Hematopoietic multipotent progenitor cell treated with erythropoietin and hydrocortisone succinate and interleukin-3 and kit ligand, for 17 days (in vitro differentiated cells): ENCODE measurements at places on chromosomes 1 and 21.

GRCh38 chr1:39116860-39117728, 87.4 kb upstream of the MACF1 start:
- no peak for DNase-seq

DNA sequence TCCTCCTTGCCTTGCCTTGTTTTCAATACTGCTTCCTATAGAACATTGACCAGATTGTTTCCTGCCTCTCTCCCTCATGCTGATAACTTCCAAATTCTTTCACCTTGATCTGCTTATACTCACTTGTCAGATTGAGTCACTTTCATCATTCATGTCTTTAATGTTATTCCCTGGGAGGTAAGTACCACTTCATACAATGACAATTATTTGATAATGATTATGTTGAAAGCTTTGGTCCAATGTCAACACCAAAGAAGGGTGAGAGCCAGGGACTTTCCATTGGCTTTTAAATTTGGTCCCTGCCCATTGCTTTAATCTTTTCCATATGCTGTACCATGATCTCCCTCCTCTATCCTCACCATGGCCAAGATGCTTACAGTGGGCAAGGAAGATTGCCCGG, 137.4 kb downstream of the SYT2 start:
- DNase-seq: no peak

DNA sequence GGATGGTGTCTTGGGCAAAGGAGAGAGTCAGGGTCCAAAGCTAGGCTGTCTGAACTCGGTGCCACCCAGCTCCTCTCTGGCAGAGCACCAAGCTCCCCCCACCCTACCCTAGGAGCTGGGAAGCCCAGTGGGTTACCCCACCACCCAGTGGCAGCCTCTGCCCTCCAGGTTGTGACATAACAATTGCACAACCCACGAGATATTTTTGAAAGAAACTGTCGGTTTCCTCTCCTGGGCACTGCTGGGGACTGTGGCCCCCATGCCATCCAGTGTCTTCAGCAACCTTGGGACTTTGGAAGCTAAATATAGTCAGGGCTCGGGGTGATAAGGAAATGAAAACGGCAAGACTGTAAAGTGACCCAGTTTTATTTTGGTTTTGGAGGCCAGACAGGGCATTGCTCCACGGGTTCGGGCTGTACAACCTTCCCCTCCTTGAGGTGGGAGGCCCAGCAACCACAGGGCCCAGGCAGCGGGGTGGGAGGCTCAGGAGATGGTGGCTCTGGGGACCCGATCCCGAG, 1.4 kb downstream of the CITED4 start:
- DNase-seq: no peak

GRCh38 chr1:172928412-172928811, 122.3 kb downstream of the TNFSF18 start:
- DNase-seq: no peak

DNA sequence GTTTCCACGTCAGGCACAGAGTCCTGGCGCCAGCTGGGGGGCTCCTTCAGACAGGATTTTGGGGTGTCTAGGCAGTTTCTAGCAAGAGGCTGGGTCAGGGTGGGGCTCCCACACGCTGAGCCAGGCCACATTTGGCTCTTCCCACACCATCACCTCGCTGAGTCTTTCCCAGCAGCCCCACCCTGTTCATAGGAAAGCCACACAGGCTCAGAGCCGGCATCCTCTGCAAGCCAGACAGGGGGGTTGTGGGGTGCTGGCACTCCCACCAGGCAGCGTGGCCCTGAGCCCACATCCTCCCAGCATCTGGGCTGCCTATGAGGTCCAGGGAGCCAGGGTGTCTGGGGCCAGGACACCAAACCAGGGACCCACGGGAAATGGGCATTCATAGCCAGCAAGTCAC, 2.8 kb upstream of the GPR153 start:
- DNase-seq: no peak

GRCh38 chr1:1324084-1324523, 356 bp downstream of the INTS11 start:
- DNase-seq: no peak

DNA sequence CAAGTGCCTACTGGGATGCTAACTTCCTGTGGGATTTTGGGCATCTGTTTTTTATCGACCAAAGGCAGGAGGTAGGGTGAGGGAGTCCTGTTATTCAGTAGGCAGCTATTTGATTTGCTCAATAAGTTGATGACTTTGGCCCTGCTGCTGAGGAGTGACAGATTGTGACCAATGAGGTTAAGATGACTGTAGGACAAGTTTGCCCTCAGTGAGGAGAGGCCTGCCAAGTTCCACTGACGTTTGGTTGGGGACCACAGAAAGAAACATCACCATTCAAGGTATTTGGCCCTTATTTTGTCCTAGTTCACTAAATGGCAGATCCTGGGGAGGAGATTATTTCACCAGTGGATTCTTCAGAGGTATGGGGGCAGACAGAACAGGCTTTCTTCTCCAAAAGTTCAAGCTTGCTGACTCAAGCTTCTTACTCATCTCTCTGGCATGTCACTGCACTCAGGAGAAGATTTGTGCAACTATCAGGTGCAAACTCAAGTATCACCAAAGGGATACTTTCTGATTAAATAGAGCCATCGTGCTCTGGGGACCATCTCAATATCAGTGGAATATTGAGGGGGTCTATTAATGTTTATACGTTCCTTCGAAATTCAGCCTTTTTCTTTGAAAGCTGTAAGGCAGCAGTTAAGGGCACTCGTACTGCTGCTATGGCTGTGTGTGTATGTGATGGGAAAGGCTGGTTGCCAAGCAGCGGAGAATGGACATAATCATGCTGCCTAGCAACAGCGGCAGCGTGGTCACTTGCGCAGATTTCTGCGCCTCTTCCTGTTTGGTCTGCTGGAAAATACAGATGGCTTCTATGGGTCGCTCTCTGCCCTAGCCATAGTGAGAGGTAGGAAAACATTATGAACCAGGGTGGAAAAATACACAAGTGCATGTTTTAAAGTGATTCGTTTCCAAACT, 78.7 kb downstream of the PBX1 start:
- DNase-seq: no peak

DNA sequence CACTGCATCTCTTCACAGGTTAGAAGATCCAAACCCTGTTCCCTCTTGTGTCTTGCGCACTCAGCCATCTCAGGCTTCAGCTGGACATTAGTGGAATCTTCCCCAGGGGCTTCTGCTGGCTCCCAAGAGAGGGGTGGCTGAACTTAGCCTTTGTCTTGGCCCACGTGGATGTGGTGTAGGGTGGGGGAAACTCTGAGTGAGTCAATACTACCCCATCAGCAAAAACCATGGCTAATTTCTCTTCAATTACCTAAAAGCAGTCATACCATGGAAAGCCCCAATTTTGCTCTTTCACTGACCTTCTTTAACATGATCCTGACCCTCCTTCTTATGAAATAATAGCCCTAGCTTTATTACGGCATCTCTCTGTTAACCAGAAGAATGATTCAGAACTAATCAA, 72.5 kb upstream of the RAB3GAP2 start:
- DNase-seq: no peak

DNA sequence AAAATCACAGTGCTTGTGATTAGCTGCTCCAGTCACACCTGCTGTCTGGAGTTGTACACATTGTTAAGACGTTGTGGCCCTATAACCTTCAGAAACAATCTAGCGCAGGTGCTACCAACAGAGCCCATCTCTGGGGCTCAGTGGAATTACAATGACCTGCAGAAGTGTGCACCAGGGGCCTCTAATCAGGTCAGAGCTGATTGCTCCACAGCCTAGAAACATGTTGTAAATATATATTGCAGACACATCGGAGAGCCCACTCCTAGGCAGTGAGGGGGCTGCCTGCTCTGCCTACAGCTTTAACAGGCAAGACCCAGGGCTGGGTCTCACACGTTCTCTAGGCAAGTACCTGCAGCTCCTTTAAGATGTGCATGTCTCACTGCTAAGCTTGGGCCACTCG, 302.0 kb downstream of the SIPA1L2 start:
- no peak for DNase-seq

DNA sequence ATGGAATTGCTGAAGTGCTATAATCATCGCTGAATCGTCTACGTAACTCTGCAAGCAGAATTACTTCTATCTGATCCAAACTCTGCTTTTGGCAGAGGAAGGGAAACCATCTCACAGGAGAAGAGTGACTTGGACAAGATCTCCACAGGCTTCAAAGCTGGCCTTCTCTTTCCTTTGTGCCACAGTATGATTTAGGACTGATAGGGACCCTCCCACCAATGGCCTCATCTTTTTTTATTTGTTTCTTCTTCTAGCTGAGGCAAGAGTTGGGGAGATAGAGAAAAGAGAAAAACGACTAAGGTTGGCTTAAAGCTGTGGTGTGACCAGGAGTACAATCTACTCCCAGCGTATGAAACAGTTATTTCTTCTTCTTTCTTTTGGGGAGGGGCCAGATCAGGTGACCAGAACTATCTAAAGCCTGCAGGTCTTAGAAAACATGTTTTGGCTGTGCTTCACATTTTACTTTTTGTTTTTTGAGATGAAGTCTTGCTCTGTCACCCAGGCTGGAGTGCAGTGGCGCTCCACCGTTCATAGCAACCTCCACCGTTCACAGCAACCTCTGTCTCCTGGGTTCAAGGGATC, 35.0 kb downstream of the ZNF496 start:
- no peak for DNase-seq

GRCh38 chr1:216898801-216899200, 175.6 kb upstream of the ESRRG start:
- no peak for DNase-seq

DNA sequence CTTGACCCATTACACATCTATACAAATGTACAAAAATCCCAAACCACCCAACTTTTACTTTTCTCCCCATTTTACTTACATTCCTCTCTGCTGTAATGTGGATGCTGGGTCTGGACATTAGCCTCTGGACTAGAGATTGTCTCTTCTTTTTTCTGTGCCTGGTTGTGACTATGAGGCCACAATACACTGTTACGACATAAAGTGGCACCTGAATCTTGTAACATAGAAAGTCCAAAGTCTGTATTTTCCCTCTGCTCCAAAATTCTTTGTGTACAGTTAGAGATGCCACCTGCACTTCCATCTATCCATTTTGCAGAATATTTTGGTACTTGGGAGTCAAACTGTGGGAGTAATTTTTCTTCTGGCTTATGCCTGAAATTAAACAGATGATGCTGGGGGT, 22.7 kb downstream of the C21orf91 start:
- no peak for DNase-seq

DNA sequence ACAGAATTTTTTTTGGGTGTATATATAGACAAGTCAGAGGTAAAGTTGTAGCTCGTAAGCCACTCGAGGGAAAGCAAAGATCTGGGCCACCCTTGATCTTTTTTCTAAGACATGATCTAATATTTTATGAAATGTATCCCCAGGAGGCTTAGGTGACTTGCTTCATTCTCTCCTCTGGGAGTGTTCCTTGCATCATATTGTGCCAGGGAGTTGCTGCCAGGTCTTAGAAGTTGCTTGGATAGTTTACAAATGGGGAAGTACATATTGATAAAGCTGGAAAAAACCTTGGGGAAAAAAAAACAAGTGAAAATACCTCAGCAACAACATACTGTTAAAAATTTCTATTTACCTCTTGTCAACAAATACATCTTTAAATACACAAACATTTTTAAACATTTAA, 110.9 kb upstream of the CYYR1 start:
- no peak for DNase-seq

DNA sequence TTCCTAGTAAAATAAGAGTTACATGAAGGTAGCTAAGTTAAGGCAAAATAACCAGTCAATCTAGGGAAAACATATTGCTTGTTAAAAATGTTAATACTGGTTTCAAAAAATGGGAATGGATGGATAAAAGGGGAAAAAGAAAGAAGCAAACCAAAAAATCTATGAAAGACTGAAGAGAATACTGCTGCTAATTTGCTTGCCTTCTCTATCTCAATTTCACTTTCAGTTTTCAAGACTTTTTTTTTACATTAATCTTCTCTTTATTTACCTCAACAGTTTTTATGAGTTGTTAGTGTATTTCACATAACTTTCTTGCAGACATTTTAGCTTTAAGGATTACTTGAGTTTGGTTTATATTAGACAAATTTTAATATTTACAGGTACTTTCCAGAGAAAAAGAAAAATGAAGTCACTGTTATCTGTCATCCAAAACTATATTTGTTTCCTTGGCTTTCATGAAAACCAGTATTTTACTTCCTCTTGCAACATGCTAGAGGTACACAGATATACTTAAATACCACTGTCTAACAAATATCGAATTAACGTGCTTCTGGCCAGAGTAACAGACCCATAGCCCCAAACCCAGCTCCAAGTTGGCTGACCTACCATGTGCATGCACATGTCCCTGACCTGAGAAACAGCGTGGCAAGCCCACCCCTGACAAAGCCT, 70.7 kb downstream of the COL24A1 start:
- DNase-seq: no peak

GRCh38 chr1:184457500-184457899, 70.7 kb downstream of the C1orf21 start:
- no peak for DNase-seq

- DNase-seq: peak; percentile 40
Measured at GRCh38 chr1:44985747-44986359, 542 bp downstream of the EIF2B3 start.

GRCh38 chr1:245829826-245830225, 675.0 kb downstream of the KIF26B start:
- DNase-seq: no peak

GRCh38 chr1:55524006-55524405, 308.8 kb upstream of the USP24 start:
- DNase-seq: no peak

GRCh38 chr1:96039910-96040309, 681.7 kb upstream of the PTBP2 start:
- no peak for DNase-seq

- DNase-seq: no peak
Measured at GRCh38 chr1:151846686-151847237, 6.8 kb downstream of the THEM5 start.

DNA sequence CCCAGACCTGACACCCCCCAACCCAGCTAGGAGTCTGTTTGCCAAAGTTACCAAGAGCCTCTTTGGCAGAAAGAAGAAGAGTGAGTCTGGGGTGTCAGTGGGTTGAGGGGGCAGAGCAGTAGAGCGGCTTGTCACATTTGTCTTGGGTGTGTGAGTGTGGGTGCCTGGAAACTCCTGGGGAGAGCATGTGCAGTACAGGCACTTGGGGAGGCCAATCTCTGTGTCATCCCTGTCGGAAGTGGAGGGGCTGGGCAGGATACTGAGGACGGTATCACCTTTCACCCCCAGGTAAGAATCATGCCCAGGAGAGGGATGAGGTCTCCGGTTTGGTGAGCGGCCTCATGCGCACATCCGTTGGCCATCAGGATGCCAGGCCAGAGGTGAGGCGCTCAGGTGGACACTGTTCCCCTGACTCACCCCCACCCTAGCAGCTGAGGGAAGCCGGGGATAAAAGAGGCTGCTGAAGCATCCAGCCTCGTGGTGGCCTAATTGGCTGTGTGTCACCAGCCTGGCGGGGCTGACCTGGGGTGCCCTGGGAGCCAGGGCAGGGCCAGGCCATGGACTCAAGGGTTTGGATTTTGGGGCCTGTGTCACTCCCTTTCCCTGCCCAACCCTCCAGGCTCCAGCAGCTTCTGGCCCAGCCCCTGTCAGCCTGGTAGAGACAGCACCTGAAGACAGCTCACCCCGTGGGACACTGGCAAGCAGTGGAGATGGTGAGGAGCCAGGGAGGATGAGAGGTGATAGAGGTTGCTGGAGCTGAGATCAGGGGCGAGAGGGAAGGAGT, 3.3 kb downstream of the PLK3 start:
- DNase-seq: no peak

- DNase-seq: no peak
Measured at GRCh38 chr1:240008298-240008697, 83.4 kb upstream of the FMN2 start.

- no peak for DNase-seq
Measured at GRCh38 chr1:181417915-181418314, 65.4 kb upstream of the CACNA1E start.

- no peak for DNase-seq
Measured at GRCh38 chr1:209634005-209634737, 18.1 kb downstream of the LAMB3 start.

- DNase-seq: no peak
Measured at GRCh38 chr1:91600431-91601337, 100.0 kb downstream of the CDC7 start.
